ENCODE measurements at places on chromosomes 1 and 21.

DNA sequence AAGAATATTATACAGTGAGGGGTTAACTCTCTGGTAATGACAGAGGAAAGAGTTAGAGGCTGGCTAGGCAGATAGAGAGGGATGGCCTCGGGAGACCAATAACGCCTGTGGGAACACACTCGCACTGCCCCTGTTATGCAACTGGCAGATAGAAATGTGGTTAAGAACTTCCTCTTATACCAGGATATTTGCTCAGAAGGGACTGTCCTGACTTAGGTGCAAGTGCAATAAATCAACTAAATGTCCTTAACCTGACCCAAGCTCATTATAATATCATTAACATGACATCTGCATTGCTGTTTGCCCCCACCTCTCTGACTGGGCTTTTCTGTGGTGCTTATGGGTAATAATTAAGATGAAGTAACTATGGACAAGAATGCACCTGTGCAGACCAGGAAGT lies 1518.0 kb downstream of the NCAM2 start:
- DNase-seq = no peak

GRCh38 chr1:152047413-152047729 lies 10.6 kb upstream of the S100A11 start:
- no peak for DNase-seq

DNA sequence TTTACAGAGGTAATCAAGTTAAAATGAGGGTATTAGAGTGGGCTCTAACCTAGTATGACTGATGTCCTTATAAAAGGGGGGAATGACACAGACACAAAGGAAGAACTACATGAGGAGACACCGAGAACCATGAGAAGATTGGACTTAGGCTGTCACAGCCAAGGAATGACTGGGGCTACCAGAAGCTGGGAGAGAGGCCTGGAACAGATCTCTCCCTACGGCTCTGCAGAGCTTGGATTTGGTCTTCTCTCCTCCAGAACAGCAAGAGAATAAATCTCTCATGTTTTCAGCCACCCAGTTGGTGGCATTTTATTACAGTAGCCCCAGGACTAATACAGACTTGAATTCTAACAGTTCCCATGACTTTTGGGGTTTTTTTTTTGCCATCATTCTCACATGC lies 110.8 kb downstream of the PSMG1 start:
- DNase-seq = no peak

DNA sequence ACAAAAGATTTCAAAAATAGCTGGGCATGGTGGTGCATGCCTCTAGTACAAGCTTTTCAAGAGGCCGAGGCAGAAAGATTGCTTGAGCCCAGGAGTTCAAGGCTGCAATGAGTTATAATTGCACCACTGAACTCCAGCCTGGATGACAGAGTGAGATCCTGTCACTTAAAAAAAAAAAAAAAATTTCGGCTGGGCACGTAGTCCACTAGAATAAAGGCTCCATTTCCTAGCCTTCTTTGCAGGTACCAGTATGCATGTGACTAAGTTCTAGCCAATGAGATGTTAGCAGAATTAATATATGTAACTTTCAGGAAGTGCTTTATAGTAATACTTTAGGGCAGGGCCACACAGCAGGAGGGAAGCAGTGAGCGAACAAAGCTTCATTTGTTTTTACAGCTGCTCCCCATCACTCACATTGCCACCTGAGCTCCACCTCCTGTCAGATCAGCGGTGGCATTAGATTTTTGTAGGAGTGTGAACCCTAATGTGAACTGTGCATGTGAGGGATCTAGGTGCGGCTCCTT lies 28.8 kb upstream of the SYDE2 start:
- DNase-seq = no peak

DNA sequence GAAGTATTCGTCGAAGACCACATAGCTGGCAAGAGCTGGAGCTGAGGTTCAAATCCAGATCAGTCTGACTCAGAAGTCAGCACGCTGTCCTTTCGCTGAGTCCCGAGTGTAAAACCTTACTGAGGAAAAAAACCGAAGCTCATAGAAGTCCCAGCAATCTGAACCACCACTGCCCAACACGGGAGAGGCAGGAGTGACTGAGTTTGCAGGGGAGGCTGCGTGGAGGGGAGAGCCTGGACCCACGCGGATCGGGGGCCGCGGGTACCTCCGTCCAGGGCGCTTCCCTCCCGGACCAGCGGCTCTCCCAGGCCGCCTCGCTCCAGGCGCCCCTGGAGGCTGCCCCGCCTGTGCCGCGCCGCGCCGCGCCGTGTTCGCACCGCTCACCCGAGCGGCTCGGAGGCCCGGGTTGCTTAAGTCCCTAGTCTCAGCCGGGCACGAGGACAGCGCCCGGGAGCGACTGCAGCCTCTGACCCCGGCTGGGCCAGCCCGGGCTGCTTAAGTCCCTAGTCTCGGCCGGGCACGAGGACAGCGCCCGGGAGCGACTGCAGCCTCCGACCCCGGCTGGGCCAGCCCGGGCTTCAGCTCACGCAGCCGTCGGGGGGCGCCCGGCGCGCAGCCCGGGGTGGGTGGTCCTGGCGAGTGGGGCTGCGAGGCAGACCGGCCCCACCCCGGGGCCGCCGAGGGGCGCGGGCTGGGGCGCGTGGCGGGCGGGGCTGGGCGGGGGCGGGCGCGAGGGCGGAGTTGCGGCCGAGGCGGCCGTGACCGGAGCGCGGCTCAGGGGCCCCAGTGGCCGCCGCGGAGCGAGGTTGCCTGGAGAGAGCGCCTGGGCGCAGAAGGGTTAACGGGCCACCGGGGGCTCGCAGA lies at the start of gene ADAMTSL4:
Gene ADAMTSL4, plus strand, starts transcription at position 777 of the 864 bp plus-strand sequence. CDS start 2,881 bp downstream, outside the sequence.
- DNase-seq = no peak

DNA sequence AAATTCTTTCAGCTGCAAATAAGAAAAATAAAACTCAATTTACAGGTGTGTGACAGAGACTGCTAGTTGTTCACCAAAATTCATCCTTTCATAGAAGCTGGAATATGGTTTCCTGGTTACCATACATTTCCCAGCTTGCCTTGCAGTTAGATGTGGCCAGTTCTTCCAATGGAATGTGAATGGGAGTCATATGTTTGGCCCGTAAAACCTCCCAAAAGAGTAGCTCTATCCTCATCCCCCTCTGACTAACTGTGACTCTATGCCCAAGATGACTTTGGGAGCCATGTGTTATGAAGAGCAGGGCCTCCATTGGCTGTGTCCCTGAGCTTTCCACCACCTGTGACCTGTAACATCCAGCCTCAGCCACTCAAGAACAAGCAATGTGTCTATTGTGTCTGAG lies 90.6 kb upstream of the NGF start:
- DNase-seq = no peak

DNA sequence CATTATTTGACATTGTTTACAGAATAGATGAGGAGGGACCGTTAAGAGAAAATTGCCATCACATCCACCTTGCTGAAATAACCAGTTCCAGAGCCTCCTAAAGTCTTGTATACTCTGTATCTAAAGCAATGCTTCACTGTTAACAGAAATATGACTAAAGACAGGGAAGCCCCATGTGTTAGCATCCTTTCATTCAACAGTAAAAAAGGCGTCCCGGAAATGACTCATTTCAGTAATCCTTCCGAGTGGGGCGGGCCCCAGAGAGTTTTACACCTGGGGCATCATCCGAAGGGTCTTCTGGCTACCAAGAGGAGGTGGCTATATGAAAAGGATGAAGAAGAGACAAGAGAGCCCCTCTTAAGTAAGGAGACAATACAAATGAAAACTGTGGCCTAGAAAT lies 227.2 kb downstream of the SLC45A1 start:
- DNase-seq = no peak

DNA sequence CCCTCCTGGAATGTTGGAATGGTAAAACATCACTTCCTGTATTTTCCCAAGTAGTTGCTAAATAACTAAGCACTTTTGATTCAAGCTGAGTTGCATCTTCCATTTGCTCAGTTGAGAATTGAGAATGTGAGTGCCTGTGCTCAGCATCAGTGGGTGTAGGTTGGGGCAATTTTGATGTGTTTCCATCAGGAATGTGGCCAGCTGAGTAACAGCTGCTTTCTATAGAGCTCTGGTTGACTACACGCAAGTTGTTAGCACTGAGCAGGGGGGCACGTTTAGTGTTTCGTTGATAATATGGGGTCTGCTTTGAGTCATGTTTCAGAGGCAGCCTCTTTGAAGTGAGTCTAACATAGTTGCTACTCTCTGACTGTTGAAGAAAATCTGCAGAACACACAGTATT lies 41.5 kb downstream of the LRRC53 start:
- DNase-seq = no peak

GRCh38 chr1:161702250-161702649 lies 4.8 kb upstream of the FCRLA start:
- no peak for DNase-seq

DNA sequence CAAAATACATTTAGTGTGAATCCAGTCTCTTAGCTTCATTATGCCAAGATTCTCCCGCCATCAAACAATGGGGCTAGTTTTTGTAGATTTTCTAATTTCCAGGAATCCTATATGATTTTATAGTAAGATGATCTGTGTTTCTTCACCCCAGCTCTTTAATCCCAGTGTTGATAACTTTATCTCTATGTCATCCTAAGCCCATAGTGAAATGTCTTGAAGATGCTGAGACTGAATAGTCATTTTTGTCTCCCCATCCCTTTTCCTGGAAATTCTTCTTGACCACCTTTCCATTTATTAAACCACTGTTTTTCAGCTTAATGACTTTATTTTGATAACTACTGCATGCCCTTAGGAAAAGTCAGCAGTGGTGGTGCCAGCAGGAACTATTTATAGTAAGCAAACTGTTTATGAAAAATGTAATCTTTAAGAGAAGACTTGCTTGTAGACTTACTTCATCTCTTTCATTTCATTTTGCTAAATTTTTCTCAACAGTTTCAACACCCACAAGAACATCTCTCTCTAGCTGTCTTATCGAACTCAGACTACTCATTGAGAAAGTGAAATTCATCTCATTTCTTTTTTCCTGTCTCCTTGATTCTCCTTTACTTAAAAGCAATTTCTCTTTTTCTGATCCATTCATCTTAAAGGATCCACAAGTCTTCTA lies 116.6 kb downstream of the NTMT2 start:
- DNase-seq = no peak

Measured in GOT3 (cell line).